ENCODE measurements at places on chromosomes 1 and 21.
A peak's percentile ranks its signal among the peaks of the same experiment; 100 is the strongest.

GRCh38 chr1:26300578-26301275 is 5.7 kb downstream of the UBXN11 start:
- DNase-seq, result no peak

DNA sequence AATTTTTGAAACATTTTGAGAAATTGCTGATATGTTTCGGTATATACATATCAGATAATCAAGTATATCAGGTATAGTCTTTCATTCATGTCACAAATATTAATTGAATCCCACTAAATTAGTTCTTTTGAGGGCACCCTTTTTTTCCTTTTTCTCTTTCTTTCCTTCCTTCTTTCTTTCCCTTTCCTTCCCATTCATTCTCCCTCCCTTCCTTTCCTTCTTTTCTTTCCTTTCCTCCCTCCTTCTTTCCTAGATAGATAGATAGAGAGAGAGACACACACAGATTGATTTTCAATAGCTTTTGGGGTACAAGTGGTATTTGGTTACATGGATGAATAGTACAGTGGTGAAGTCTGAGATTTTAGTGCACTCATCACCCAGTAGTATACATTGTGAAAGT is 5.7 kb downstream of the NSL1 start:
- DNase-seq, result no peak

DNA sequence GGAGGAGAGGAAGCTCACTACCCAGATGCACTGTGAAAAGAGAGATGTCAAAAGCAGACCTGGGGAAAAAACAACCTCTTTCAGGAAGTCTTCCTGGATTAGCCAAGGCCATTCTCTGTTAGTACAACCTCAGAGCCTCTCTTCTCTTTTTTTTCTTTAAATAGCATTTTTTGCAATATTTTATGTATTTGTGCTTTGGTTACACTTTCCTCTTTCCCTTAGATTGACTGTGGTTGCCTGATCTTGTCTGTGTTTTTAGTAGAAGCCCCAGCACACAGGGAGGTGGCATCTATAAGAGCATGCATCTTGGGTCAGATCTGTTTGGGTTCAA is 18.8 kb downstream of the SLC26A9 start:
- no peak for DNase-seq

DNA sequence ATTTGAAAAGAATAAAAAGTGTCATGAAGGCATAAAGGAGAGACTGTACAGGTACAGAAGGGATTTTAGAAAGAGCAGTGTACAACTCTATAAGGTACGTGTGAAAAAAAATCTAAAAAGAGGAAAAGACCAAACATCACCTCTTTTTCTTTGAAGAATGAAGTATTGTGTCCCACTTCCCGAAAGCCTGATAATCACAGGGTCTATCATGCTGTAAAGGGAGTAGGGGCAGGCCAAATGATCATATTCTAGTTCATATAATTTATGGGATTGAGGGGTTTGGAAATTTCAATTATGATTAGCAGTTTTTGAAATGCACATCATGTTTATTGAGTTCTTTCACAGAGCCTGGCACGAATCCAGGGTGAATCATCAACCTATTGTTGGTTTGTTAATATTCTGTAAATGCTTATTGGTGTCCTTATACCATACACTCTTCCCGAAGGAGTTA is 910 bp upstream of the RERE start:
- peak; percentile 63 for DNase-seq

DNA sequence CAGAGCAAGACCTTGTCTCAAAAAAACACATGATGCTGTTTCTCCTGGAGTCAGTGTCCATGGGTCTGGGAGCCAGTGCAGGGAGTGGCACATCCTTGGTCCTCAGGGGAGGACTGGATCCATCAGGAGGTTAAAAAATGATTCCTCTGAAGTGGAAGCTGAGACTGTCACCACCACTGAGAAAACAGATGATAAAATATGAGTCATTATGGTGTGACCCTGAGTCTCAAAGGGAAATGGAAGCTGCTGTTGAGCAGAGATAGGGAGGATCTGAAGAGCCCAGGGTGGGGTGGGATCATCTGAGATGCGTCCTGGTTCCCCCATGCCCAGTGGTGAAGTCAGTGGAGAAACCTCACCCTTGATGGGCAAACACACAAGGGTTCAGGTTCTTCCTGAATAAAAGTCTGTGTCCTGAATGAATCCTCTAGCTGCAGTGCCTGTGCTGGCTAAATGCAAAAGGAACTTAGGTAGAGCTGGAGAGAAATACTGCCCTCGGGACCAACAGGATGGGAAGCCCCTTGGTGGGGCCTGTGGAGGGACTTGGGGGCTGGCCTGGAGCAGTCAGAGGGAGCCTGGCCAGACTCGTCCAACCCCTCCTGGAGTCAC is 61.6 kb upstream of the TENT5B start:
- DNase-seq, result peak; percentile 35

DNA sequence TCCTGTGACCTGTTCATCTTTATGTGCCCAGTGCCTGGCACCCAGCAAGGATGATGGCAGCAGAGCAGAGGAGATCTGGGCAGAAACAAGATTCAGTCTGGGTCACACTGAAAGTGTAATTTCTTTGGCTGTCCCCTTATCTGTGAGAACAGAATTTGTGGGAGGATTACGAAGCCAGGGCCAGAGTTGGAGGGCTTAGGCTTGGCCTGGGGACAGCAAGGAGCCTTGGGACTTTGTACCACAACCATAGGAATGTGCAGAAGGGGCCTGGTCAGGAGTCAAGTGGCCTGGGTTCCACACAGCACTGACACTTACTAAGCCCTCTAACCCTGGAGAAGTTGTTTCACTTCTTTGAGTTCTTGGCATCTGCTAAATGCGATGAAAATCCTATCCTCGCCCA is 12.8 kb downstream of the PMVK start:
- DNase-seq, result no peak

Measured in EH (cell line).